ENCODE measurements at places on chromosomes 2 and 18.

GRCh38 chr2:221486106-221486505 lies 86.0 kb downstream of the EPHA4 start:
- no peak for DNase-seq

GRCh38 chr2:147181351-147182029 lies 663.3 kb upstream of the ACVR2A start:
- no peak for DNase-seq

DNA sequence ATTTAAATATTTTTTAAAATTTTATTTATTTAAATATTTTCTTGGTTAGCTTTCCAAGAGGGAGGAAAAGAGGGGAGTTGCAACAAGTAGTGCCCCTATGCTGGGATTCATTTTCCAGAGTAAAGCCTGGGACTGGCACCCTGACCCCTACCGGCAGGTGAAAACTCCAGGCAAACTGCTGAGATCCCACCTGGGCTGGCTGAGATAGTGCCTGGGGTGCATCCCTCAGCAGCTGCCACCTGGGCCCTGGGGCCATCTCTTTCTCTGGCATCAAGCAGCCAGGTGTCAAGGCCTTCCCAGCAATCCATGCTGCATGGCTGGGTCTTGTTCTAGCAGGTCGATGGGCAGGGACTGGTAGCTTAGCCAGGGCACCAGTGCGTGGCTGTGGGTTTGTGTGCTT lies 6.6 kb downstream of the SIX2 start:
- DNase-seq: no peak

DNA sequence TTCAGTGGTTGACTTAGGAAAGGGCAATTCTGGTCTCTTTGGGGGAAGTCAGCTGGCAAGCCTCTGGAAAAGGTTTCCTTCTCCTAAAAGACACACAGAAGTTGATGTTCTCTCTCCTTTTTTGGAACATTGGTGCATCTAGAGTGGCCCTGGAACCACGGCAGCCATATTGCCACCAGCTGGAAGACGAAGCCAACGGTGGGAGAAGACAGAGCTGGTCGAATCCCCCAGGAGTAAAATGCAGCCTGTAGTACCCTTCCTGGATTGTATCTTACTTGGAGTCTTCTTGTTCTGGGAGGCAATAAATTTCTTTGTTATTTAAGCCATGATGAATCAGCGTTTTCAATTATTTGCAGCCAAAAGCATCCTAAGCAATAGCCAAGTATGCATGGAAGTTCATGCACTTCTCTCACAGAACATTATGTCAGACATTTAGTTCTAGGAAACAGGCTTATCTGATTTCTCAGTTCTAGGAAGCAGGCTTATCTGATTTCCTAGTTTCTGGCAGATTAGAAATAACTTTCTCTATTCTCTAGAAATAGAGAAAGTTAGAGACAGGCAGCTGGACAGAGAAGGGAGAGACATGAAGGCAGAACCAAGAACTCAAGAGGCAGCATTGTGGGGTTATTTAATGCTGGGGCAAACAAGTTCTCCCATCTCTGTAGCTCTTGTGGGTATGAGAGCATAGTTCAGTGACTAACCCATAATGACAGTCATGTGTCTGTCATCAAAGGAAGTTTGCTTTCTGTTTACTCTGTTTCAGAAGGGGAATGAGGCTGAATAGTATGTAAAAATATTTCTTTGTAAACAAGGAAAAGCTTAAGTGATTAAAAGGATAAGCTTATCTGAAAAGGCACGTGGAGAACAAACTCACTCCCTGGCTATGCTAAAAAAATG lies 40.5 kb upstream of the NABP1 start:
- DNase-seq: no peak

DNA sequence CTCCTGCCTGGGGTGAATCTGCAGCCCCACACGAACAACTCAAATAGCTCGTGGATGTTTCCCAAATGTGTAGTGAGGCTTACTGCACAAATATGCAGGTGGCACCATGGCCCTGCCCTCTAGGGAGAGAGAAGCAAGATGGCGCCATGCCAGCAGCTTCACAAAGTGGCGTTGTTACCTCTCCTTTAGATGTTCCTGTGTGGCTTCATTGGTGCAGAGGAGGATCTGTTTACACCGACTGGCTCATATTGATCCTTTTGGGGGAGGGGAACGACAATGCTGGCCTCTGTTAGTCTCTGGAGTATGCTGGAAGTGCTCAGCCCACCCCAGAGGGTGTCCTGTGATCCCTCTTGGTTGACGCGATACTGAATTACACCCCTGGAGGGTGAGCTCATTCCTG lies 99.5 kb upstream of the GATA6 start:
- DNase-seq: no peak
